ENCODE measurements at places on chromosomes 1 and 21.

DNA sequence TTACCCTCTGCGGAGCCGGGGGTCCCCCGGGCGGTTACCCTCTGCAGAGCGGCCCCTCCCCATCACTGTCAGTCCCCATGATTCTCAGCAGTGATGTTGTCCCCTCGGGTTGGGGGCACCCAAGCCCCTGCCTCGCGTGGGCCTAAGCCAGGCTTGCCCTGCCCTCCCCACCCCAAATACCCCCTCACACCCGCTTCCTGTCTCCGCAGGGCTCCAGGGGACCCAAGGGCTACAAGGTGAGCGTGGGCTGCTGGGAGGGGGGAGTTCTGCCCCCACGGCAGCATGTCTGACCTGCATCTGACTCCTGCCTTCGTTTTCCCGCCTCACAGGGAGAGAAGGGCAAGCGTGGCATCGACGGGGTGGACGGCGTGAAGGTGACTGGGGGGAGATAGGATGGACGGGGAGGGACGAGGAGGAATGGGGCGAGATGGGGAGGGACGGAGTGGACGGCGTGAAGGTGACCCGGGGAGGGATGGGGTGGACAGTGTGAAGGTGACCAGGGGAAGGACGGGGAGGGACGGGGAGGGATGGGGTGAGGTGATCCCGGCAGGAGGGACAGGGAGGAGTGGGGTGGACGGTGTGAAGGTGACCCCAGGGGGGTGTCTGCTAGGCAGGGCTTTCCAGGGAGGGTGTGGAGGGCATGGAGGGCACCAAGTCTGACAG, 8.6 kb downstream of the COL6A1 start:
- peak; percentile 57 for DNase-seq

- no peak for DNase-seq
These were observed 99.0 kb downstream of the TNNI3K start for GRCh38 chr1:74334147-74334546.

- DNase-seq: no peak
These were observed 119.1 kb downstream of the RRAGC start for GRCh38 chr1:38740487-38740886.

DNA sequence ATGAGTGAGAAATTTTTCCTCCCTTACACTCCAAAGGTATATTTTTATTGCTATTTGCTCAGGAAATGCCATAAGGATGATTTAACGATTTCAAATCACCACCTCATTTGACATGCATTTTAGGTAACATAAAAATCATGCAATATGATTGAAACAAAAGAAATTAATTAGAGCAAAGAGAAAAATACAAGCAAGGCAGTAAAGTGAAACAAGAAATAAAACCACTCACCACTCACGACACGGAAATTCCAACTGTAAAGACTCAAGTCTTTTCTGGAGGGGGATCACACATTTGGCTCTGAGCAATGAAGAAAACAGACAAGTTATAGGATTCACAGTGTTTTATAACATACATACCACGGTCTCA, 86.8 kb upstream of the ARHGAP29 start:
- no peak for DNase-seq

- DNase-seq: no peak
These were observed 62.5 kb downstream of the ASH1L start for GRCh38 chr1:155499953-155500639.
